Stimulated activated CD4-positive, alpha-beta T cell treated with anti-CD3 and anti-CD28 coated beads, TNF-alpha, amount 100 ng/mL, for 1 hour (primary cell): ENCODE measurements at places on chromosomes 7 and 10.

GRCh38 chr7:14596421-14596820 is 306.1 kb downstream of the DGKB start:
- no peak for DNase-seq

DNA sequence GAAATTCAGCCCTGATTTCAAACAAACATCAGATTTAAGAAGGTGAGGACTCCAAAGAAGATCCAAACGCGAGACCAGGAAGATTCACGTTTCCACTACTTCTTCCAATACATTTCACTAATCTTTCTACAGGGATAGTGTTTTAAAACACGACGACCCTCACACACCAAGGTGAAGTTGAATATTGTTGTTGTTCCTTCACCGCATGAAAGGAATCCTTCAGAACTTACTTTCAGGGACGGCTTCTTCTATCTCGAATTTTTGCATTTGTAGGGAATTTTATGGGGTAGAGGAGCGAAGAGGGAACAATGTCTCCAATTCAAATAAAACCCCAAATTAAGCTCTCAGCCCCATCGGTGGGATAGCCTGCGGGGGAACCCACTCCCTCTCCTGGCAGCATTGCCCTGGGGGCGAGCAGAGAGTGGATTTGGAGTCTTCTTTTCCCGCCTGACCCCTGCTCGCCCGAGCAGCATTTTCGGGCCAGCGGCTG is 1.5 kb upstream of the GATA3 start:
- DNase-seq, result no peak

DNA sequence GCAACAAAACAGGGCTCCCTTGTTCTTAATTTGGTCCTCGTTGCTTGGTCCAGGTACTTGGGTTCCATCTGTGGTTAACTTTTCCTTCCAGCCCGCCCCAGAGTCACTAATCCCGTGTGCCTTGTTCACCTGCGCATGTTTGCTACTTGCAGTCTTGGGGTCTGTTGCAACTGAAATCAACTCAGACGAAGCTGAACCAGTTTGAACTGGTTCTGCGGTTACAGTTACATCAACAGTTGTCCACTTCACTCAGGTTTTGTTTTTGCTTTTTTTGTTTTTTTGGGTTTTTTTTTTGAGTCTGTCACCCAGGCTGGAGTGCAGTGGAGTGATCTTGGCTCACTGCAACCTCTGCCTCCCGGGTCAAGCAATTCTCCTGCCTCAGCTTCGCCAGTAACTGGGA is 34.7 kb downstream of the TRRAP start:
- DNase-seq, result no peak

GRCh38 chr7:111531993-111532392 is 30.3 kb downstream of the IMMP2L start:
- DNase-seq, result no peak
